EL (cell line): ENCODE measurements at places on chromosomes 3 and 15.
A peak's percentile ranks its signal among the peaks of the same experiment; 100 is the strongest.

- DNase-seq, result peak; percentile 58
Observed at GRCh38 chr15:84731774-84732173, 15.8 kb upstream of the SEC11A start.

- DNase-seq, result no peak
Observed at GRCh38 chr3:143726727-143727126, 121.5 kb downstream of the SLC9A9 start.

- DNase-seq, result no peak
Observed at GRCh38 chr3:108719178-108719806, 37.9 kb downstream of the RETNLB start.

DNA sequence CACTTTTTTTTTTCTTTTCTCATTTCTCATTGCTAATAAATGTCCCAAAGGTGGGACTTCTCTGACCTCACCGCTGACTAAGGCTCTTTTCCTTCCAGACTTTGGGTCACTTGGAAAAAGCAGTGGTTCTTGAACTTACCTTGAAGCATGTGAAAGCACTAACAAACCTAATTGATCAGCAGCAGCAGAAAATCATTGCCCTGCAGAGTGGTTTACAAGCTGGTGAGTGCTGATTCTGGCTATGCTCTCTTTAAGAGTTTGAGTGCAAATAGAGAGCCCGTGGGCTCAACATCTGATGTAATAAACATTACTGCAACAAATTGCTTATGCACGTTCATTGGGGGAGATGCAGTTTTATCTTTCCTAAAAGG, 2.0 kb downstream of the BHLHE40 start:
- peak; percentile 23 for DNase-seq

- no peak for DNase-seq
Observed at GRCh38 chr3:14379843-14380242, 22.6 kb upstream of the SLC6A6 start.

DNA sequence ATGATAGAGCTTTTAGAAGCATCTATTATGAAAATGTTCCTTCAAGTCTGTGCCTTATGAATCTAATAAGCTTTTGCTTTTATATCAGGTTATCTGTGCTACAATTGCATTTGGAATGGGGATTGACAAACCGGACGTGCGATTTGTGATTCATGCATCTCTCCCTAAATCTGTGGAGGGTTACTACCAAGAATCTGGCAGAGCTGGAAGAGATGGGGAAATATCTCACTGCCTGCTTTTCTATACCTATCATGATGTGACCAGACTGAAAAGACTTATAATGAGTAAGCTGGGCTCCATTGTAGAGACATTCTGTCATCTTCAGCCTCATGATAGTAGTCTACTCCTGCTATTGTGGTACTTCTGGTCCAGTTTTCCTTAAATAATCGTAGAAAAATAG, 73.4 kb downstream of the BLM start:
- DNase-seq, result no peak

GRCh38 chr15:68620721-68621527, 42.1 kb downstream of the CORO2B start:
- peak; percentile 91 for DNase-seq

DNA sequence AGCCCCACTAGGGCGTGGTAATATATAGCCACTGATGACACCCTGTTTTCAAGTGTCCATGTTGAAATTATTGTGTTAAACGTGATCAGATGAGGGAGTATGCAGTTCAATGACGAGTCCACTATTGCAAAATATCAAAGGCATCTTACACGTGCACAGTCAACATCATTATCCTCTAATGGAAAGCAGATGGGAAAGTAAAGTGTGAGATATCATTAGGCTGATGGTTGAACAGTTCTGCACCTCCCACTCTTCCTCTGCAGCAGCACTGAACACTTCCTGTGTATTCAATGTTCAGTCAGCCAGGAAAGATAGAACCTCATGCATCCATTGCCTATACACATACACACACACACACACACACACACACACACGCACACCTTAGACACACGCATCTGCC, 431.8 kb upstream of the CCDC54 start:
- DNase-seq, result peak; percentile 26

DNA sequence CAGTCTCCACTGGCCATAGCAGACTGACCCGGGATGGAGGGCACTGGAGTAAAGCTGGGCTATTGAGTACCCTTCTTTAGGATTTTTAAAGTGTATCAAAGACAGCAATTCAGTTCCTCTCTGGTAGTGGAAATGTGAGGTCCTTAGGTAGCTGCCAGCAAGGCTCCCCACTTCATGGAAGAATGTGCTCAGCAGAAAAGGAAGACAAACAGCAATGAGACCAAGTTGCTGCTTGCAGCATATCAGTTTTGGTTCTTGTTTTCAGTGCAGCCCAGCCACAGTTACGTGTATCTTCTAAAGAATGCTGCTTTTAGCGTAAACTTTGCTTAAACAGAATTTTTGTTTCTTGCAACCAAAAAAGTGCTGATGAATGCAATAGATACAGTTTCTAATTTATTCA, 374.0 kb upstream of the CBLB start:
- DNase-seq, result no peak

- no peak for DNase-seq
Observed at GRCh38 chr15:51672155-51672687, 9.1 kb upstream of the SCG3 start.

GRCh38 chr3:19002606-19003005, 145.7 kb upstream of the KCNH8 start:
- no peak for DNase-seq

- DNase-seq, result no peak
Observed at GRCh38 chr3:8669019-8669418, 24.4 kb upstream of the SSUH2 start.

DNA sequence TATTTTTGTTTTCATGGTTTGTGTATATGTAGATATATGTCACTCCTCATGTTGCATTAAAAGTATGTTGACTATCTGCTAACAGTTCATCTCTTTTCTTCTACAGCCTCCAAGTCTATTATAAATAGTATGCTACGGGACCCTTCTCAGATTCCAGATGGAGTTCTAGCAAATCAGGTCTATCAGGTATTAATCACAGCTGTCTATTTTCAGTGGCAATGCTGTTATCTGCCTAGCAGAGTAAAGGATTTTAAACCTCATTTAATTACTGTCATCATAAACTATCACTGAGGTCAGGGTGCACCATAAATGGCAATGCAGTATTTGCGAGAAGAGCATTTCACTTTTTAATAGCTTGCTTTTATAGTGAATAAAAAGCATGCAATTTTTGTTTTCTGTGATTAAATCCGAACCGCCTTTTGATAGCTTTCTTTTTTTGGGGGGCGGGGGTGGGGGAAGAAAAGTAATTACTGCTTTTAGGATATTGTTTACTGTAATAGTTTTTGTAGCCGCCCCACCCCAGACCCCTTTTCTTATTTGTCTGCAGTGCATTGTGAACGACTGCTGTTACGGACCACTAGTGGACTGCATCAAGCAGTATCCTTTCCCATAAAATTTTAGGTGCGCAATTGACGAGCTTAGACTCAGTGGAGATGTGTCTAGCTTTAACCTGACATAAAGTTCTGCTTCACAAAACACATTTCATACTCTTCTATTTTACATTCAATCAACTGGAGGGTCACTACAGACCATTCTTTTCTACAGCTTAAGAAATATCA, 112.3 kb downstream of the CDIN1 start:
- no peak for DNase-seq

- no peak for DNase-seq
Observed at GRCh38 chr3:72224804-72225509, 440.0 kb upstream of the PROK2 start.

DNA sequence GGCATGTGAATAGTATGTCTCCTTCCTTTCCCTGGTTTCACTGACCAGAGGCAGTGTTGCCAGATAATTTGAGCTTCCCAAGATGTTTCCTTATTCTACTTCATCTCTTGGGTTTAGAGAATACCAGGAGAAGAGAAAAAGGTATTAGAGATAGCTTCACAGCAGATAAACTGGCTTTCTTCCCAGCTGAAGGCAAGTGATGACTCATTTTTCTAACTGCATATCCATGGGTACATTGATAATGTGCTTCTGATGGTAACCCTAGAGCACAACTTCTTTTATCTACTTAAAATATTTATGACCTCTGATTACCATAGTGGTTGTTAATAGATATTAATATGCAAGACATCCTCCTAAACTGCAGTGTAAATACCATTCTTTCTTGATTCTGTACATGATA, 34.6 kb upstream of the CMTM8 start:
- DNase-seq, result peak; percentile 42

DNA sequence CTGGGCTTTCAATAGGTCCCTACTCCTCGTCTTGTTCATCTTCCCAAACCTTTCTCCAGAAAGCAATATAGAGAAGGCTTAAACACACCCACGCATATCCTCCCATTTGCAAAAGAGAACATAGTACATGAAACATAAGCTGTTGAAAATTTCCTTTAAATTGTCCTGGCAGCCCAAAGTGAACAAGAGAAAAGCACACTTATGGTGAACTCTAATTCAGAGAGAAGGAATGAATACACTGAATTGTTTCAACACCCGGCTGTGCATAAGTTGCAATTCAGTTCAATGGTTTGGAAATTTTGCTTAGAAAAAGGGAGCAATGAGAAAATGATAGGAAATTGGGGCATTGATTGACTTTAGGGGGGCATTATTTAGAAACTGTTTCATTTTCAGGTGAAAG, 202.6 kb downstream of the TIGIT start:
- DNase-seq, result no peak

- no peak for DNase-seq
Observed at GRCh38 chr3:104108522-104108921, 1258.2 kb upstream of the ALCAM start.

- DNase-seq, result peak; percentile 0
Observed at GRCh38 chr15:94412979-94413746, 181.8 kb downstream of the MCTP2 start.

DNA sequence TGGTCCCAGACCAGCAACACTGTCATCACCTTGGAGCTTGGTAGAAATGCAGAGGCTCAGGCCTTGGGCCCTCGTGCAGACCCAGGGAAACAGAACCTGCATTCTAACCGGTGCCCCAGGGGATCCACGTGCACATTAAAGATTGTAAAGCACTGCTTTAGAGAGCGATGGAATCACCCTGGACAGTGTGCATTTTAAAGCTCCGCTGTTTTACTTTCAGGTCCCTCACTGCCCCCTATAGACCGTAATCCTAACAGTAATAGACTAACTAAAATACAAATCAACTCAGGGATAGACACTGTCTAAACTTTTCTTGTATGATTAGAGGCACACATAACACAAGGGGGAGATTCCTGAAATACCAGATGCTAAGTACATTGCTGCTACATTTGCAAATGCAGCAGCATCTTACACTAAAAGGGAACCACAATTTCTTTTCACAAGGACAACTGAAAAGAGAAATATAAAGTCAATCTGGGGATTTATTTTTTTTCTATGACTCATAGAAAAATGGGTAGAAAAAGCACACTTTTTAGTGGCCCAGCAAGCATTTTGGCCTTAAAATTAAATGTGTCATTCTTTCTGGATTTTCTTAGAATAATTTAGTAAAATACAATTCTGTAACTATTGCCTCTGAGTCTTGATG, 10.5 kb upstream of the SH3GL3 start:
- DNase-seq, result peak; percentile 48

DNA sequence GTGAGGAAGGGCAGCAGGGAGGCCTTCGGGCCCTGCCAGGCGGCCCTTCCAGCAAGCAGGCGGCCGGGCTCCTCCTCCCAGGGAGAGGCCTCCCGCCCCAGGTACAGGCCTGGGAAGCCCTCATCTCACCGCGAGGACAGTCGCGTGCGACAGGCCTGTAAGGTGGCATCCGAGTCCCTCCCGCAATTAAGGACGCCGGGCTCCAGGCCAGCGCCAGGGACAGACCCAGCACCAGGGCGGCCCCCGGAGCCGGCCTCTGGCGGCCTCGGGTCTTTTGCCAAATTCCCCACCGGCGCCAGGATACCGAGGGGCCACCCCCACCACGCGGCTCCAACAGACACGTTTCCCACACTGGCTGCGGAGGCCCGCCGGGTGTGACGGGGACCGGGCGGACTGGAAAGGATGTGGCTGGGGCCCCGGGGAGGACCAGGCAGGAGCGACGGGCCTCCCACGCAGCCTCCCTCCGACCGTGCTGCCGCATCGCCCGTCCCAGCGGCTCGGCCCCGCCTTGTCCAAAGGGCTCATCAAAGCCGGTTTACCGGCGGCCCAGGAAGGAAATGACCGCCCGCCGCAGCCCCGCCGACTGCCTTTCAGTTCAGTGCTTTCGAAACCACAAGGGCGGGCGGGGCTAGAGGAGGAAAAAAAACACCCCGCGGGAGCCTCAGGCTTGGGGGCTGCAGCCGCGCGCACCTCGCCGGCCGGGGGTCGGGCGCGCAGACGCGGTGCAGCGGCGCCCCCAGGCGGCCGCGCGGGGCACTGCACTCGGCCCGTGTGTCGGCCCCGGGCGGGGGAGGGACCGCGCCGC, 11.3 kb downstream of the XXYLT1 start:
- DNase-seq, result peak; percentile 93

DNA sequence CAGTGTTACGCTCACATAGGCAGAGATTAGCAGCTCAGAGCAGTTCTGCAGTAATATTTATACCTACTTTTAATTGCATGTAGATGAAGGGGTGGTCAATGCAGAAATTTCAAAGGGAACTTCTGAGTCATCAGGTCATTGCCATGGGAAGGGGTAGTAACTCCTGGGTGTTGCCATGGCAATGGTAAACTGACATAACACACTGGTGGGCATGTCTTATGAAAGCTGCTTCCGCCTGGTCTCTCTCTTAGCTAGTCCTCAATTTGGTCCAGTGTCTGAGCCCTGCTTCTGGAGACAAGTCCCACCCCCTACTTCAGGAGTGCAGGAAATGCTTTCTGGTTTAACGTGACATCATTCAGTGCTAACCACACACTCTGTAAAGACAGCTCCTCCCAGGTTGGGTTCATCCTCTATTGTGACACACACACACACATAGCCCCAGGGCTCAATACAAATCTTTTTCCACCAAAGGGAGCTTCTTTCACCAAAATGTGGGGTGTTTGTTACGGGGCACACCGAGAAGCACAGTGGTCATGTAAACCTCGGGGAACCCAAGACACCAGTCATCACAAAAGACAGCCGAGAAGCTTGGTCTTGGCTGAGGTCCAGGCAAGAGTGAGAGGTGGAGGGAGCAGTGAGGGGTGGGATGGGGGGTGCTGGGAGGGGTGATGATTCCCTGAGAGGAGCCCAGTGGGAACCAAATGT, 74.5 kb downstream of the TLE3 start:
- DNase-seq, result peak; percentile 89

- no peak for DNase-seq
Observed at GRCh38 chr3:48702320-48702920, 14.6 kb downstream of the IP6K2 start.

GRCh38 chr3:42651248-42652091, 2.0 kb upstream of the ZBTB47 start:
- DNase-seq, result peak; percentile 88

DNA sequence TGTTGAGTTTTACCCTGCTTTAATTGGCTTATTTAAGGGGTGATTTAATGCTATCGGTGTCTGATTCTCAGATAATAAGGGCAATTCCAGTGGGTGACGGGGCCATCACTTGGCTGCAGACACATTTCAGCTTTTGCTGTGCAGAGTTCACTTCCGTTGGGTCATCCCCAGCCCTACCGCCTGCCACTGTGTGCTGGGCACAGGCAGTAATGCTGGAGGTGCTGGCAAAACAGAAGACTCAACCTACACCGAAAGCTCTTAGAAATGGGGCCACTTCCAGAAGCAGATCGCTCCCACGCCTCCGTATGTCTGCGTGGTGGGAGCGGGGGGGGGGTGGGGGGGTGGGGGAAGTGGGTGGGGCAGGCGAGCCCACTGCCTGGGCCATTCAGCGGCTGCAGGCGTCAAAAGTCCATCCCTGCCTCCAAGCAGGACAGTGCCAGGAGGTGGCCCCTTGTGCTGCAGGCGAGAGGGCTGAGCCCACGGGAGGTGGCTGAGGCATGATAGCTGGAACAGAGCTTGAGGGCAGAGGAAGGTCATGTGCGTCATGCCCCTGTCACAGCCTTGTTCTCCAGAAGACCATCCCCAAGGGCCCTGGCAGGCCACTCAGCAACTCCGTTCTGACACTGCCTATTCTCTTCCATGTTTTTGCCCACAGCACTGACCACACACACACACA, 128.3 kb downstream of the ATP10A start:
- DNase-seq, result no peak
